PC-9 (cell line): ENCODE measurements at places on chromosomes 7 and 10.

- H3K4me1 ChIP-seq: no peaks in the 10 kb centered on the region
- no peak for DNase-seq
- H3K36me3 ChIP-seq: no peaks in the 10 kb centered on the region
- H3K27me3 ChIP-seq: peaks cover 67% of the 10 kb centered on the region
Observed at GRCh38 chr7:25454562-25455041, 226.3 kb upstream of the NPVF start.

GRCh38 chr7:21620054-21620453, 77.2 kb downstream of the DNAH11 start:
- H3K27ac ChIP-seq: no peak overlapping the region
- H3K36me3 ChIP-seq: no peaks in the 10 kb centered on the region
- no peak for DNase-seq
- no peak overlapping the region for H3K4me3 ChIP-seq
- no peaks in the 10 kb centered on the region for H3K27me3 ChIP-seq

DNA sequence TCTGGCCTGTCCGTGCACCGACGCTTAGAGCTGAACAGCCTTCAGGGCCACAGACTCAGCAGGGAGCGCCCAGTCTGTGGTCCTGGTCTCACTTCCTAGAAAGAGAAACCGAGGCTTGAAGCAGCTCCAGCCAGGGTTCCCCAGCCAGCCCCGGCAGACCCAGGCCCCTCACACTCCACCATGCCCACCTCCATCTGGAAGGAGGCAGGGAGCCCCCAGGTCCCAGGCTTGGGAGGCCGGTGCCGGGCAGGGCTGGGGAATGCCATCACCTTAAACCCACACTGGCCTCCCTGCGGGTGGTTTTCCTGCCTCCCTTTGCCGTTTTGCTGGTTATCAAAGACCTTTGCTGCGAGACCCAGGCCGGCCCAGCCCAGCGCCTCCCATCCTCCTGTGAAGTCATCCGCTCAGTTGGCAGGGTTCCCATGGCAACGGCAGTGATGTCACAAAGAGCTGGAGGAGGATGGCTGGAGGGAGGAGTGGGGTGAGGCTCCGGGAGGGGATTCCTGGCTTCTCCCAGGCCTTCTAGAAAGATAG, 24.0 kb downstream of the ELFN1 start:
- no peaks in the 10 kb centered on the region for H3K36me3 ChIP-seq
- no peak overlapping the region for H3K4me3 ChIP-seq
- DNase-seq: no peak
- no peak overlapping the region for H3K27ac ChIP-seq

DNA sequence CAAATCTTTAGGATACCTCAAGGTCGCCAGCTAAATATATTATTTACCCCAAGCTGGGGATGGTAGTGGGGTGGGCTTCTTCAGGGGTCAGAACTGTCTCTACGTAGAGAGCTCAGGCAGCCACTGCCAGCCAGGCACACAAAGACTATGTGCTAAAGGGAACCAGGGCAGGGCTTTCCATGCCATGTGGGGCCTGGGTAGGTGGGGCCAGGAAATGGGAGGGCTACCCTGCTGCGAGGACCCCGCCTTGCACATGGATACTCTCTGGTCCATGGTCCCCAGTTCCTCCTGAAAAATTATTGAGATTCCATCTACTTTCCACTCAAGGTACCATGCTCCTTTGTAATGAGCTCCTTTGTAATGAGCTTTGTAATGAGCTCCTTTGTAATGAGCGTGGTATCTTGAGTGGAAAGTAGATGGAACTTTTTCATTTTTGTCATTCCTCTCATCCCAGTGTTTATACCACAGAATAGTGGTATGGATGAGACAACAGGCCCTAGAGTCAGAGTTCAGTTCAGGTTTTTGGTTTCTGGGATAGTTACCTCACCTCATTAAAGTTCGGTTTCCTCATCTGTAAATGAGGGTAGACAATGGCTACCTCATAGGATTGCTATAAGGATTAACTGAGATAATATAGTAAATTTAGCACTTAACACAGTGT, 5.8 kb downstream of the SYNPO2L start:
- H3K27ac ChIP-seq: no peak overlapping the region
- no peaks in the 10 kb centered on the region for H3K27me3 ChIP-seq
- H3K36me3 ChIP-seq: no peaks in the 10 kb centered on the region
- H3K4me1 ChIP-seq: no peaks in the 10 kb centered on the region
- H3K4me3 ChIP-seq: no peak overlapping the region

DNA sequence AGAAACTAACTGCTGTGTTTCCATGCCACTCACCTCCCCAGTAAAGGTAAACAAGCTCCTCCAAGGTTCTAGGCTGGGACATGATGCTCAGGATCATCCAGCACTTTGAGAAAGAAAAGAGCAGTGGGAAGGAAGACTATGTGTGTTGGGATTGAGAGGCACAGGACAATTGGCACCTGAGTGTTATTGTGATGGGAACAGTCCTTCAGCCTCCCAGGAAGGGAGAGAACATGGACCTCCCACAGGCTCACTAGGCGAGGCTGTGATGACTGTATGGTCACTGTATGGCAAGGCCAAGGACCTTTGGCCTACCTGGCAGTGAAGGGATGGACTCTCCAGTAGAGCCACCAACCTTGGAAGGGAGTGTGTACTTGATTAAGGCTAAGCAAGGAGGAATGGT, 123.2 kb upstream of the UNC5B start:
- H3K27me3 ChIP-seq: peaks cover 10% of the 10 kb centered on the region
- no peaks in the 10 kb centered on the region for H3K4me1 ChIP-seq
- DNase-seq: no peak
- H3K36me3 ChIP-seq: no peaks in the 10 kb centered on the region

GRCh38 chr10:46544989-46545791, 11.3 kb downstream of the GPRIN2 start:
- H3K4me1 ChIP-seq: peaks cover 26% of the 10 kb centered on the region
- H3K36me3 ChIP-seq: no peaks in the 10 kb centered on the region
- no peaks in the 10 kb centered on the region for H3K27me3 ChIP-seq

GRCh38 chr7:28389504-28390395, 22.6 kb upstream of the CREB5 start:
- no peak for DNase-seq
- no peaks in the 10 kb centered on the region for H3K27me3 ChIP-seq
- peak overlapping the region; percentile 53 for H3K4me3 ChIP-seq
- no peak overlapping the region for H3K27ac ChIP-seq
- H3K4me1 ChIP-seq: peaks cover 11% of the 10 kb centered on the region
- no peaks in the 10 kb centered on the region for H3K36me3 ChIP-seq
